ENCODE measurements at places on chromosomes 13 and 19.

DNA sequence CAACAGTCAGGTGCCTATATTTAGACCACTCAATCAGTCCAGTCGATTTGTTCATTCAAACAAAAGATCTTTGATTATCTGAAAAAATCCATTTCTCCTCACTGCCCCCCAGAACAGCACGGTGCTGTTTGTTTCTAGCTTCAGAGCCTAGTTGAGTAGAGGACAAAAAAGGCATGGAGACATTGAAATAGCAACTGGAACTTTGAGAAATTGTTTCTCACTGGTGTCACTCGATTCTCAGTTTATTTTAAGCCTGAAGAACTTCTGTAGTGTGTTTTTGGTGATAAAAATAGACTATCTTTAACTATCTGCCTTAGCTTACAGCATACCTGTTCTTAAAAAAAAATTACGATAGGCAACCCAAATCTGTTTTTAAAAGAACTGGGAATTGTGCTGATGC, 67.1 kb downstream of the ARHGAP35 start:
- no peak for DNase-seq

- DNase-seq = peak; percentile 94
Observed at GRCh38 chr13:23979361-23980159, 82.3 kb upstream of the C1QTNF9B start.

DNA sequence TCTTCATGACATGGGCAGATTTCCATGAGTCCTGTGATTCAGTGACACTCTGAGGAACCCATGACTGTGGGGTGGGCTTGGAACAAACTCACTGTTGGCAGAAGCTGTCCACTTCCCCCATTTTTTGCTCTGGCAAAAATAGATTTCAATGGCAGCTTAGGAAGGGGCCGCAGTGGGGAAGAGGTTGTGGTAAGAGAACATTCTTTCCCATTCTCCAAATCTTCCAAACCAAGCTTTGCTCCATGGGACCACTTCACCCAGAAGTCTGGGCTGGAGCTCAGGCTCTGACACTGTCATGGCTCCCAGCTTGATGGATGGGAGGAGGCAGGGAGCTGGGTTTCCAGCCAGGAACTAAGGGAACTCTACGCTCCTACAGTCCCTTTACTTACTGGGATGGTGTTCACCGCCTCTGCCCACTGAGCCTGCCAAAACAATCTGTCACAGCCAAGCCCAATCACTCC, 24.9 kb upstream of the MEDAG start:
- DNase-seq = peak; percentile 63

GRCh38 chr13:88005188-88005587, 334.0 kb downstream of the SLITRK5 start:
- DNase-seq = no peak

- DNase-seq = no peak
Observed at GRCh38 chr13:81406022-81406421, 1065.1 kb upstream of the SPRY2 start.

- DNase-seq = no peak
Observed at GRCh38 chr19:44498988-44499387, 1.3 kb downstream of the ZNF180 start.

DNA sequence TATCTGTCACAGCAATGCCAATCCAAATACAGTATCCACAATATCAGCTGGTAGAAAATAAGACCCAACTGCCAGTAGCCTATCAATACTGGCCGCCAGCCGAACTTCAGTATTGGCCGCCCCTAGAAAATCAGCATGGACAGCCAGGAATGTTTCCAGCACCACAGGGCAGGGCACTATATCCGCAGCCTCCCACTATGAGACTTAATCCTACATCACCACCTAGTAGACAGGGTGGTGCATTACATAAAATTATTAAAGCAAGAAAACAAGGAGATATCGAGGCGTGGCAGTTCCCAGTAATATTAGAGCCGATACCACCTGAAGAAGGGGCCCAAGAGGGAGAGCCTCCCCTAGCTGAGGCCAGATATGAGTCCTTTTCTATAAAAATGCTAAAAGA, 111.3 kb downstream of the ZNF486 start:
- DNase-seq = no peak

GRCh38 chr19:461721-462551, 1.1 kb upstream of the SHC2 start:
- DNase-seq = no peak

GRCh38 chr13:39816936-39817335, 161.5 kb downstream of the COG6 start:
- DNase-seq = peak; percentile 89

GRCh38 chr13:41821238-41821594, 139.7 kb downstream of the VWA8 start:
- no peak for DNase-seq

GRCh38 chr19:54888239-54888638, 14.2 kb downstream of the FCAR start:
- DNase-seq = no peak

DNA sequence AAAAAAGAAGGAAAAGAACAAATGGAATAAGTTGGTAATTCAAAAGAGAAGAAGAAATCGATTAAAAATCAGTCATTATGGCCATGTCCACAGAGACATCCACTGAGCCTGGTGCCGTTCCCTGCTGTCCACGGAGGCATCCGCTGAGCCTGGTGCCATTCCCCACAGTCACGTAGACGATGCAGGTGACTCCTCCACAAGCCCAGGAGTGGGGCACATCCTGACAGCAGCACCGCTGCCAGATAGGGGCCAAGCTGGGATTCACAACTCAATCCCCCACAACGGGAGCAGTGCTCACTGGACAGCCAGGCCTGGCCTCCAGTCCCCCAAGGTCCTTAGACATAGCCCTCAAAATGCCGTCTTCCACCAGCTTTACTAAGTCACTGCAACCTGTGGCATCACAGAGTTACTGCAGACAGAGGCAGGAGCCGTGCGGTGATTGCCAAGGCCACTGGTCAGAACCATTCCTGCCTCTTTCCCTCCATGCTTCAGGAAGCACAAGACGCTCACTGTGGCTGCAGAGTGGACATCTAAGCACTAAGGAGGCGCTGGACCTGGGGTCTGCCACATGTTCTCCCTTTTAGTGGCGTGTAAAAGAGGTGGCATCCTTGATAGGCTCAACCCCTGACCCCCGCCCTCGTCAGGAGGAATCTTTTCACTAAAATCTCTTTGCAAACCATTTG, 131.5 kb upstream of the SPACA7 start:
- DNase-seq = no peak

DNA sequence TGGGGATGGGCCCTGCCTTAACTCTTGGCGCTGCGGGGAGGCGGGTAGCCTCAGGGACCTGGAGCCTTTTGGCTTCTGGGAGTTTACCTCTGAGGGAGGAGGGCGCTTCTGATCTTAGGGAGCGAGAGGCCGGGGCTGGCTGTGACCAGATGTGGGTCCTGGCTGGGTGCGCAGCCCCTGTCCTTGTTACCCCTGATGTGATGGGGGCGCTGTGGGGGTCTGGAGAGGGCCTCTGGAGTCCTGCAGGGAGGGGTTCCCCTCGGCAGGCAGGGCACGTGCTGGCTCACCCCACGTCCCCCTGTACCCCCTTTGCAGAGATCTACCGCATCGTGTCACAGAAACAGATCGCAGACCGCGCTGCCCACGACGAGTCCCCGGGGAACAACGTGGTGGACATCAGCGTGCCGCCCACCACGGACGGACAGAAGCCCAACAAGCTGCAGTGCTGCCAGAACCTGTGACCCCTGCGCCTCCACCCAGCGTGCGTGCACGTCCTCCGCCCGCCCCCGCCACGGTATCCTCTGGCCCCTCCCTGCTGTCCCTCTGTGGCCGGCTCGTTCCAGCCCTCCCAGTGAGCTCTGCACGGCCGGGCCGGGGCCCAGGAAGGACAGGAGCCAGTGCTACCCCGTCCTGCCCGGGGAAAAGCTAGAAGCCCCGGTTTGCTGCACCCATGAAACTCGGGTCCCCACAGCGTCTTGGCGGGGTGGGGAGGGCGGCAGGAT, 9.8 kb upstream of the MARCHF2 start:
- DNase-seq = no peak

- peak; percentile 85 for DNase-seq
Observed at GRCh38 chr13:114130837-114131582, 1.4 kb downstream of the RASA3 start.

DNA sequence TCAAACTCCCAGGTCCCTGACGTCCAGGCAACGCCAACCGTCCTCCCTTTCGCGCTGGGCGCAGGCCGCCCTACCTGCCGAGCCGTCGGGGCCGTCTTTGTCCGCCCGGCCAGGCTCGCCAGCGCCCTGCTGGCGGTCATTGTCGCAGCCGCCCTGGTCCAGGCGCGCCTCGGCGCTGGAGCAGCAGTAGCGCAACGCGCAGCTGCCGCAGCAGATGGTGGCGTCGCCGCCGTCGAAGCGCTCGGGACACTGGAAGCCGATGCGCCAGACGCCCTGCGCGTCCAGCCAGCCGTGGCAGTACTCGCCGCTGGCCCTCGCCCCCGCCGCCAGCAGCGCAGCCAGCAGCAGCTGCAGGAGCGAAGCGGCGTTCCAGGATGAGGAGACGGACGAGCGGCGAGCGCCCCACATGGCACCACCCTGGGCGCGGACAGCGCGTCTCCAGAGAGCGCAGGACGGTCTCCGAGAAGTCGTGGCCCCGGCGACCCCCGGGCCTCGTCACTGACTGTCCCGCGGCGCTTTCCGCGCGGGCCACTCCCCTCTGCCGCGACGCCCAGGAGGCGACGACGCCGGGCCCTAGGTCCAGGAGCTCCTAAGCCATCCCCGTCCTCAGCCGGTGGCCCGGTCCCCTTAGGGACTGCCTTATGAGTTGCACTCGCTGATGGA, 1.1 kb downstream of the SHISA2 start:
- no peak for DNase-seq

DNA sequence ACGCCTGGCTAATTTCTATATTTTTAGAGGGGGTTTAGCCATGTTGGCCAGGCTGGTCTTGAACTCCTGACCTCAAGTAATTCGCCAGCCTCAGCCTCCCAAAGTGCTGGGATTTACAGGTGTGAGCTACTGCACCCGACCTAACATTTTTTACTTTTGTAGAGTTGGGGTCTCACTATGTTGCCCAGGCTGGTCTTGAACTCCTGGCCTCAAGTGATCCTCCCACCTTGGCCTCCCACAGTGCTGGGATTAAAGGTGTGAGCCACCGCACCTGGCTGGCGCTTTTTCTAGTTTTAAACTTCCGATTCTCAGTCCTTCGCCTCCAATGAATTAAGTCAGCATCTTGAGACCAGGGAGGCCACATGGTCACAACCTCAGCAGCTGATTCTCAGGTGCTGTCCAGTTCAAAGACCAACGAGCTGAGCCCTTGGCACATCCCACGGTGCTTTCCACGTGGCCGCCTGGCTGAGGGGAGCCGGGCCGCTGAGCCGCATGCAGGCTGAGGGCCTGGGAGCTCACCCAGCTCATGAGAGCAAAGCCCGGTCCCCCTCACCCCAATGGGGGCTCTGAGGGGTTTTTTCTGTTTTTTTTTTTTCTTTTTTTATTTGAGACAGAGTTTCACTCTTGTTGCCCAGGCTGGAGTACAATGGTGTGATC, 9.1 kb downstream of the AP3D1 start:
- no peak for DNase-seq

GRCh38 chr19:4007836-4008539, 452 bp downstream of the PIAS4 start:
- no peak for DNase-seq

- DNase-seq = no peak
Observed at GRCh38 chr19:45152504-45153338, 8.1 kb downstream of the NKPD1 start.

DNA sequence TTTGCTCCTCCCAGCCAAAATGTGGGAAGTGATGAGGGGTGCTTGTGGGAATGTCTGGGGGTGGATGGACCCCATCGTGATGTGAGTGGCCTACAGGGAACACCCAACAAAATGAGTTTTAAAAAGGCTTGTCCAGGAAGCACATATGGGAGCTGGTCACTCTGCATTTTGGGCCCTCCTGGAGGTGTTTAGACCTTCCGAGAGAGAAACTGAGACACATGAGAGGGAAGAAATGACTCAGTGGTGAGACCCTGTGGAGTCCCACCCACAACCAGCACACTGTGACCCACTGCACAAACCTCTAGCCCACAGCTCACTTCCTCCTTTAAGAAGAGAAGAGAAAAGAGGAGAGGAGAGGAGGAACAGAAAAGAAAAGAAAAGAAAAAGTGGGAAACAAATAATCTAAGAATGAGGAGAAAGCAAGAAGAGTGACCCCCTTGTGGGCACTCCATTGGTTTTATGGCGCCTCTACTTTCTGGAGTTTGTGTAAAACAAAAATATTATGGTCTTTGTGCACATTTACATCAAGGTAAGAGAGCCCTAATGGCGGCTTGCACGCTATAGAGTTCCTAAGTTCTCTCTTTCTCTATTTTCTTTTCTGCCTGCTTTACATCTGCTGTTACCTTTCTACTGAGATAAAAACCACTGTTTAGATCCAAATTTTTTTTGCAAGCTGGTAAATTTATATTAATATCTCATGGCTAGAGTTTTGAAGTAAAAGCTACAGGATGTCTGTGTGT, 13.3 kb upstream of the LILRB1 start:
- no peak for DNase-seq

GRCh38 chr13:94329754-94330551, 149.5 kb downstream of the DCT start:
- peak; percentile 90 for DNase-seq

DNA sequence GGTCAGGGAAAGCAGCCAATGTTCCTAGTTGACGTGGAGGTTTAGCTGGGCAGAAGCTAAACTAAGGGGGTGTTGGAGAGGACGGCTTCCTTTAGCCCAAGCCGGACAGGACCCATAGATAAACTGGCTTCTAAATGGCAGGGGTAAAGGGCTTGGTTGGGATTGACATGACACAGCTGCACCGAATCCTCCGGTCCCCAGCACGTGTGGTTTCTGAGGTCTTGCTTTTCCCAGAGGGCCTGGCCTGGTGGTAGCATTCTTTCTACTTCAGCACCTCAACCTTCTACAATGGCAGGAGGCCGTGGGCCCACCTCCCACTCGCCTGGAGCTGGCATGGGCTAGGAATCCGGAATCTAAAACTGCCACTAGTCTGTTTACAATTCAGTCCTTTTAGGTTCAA, 163.0 kb downstream of the FGF9 start:
- DNase-seq = no peak

DNA sequence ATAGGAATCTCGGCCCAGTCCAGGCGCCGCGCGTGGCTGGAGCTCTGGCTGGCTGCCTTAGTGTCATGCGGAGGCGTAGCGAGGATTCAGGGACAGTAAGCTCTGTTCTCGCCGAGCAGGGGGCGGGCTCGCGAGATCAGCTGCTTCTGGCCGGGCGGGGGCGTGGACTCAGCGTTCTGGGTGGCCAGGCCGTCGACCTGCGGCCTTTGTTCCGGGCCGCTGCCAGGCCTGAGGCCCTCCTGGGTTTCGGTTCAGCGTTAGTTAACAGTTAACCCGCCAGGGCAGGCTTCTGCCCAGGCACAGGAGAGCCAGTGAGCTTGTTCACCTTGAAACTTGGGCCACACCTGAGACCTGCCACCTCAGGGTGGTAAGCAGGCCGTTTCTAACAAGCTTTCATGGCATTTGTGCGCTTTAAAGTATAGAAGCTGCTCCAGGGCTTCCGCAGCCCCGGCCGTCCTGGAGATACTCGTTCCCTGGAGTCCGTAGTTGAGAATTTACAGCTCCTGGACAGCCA, 332.2 kb upstream of the SGCG start:
- DNase-seq = no peak

DNA sequence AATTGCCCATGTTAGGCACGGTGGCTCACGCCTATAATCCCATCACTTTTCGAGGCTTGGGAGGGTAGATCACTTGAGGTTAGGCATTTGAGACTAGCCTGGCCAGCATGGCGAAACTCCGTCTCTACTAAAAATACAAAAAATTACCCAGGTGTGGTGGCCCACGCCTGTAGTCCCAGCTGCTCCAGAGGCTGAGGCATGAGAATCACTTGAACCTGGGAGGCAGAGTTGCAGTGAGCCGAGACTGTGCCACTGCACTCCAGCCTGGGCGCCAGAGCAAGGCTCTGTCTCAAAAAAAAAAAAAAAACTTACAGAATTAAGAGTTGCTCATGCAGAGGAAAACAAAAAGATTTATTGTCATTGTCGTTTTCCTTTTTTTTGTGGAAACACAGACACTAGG, 3.4 kb upstream of the PSMC4 start:
- no peak for DNase-seq
